AML-193 (cell line): ENCODE measurements at places on chromosomes 4 and X.

DNA sequence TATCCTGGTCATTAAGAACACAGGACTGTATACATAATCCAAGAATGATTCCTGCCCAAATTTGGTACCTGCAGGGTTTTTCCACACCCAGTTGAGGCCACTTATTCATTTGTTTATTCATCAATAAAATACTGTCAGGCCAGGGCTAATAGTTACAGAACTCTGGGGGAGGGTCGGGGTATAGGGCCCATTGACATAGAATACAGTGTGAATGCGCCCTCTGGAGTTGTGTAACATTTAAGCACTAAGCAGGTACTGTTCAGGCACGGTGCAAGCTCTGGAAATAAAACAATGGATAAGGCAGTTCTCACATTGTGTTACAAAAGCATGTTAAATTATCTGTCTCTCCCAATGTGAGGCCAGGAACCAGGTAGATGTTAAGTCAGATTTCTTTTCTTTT lies 30.8 kb upstream of the LRBA start:
- DNase-seq: no peak

- no peak for DNase-seq
Measured at GRCh38 chrX:100358766-100359165, 51.3 kb downstream of the PCDH19 start.

DNA sequence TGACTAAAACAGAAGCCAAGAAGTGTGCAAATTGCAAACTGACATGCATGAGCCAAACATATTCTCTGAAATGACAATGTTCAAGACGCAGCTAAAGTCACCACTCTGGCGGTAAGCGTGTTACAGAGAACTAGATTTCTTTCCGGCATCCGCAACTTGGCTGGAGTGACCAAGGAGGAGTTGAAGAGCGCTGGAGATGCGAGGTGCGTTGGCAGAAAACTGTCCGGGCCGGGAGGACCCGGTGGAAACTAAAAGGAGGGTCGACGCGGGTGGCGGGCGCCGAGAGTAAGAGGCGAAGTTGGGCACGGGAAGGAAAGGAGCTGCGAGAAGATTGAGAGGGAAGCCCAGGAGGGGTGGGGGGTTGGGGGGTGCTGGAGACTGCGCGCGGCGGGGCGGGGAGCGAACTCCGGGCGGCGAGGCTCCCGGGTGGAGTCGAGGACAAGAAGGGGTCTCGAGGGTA lies 807 bp downstream of the SEL1L3 start:
- DNase-seq: no peak

- DNase-seq: no peak
Measured at GRCh38 chr4:174420316-174420715, 102.0 kb downstream of the HPGD start.

- DNase-seq: no peak
Measured at GRCh38 chr4:173398779-173399415, at the start of gene SCRG1. Gene SCRG1, minus strand, starts transcription at chr4:173399116. Its CDS starts 7,702 bp downstream, at chr4:173391414.

DNA sequence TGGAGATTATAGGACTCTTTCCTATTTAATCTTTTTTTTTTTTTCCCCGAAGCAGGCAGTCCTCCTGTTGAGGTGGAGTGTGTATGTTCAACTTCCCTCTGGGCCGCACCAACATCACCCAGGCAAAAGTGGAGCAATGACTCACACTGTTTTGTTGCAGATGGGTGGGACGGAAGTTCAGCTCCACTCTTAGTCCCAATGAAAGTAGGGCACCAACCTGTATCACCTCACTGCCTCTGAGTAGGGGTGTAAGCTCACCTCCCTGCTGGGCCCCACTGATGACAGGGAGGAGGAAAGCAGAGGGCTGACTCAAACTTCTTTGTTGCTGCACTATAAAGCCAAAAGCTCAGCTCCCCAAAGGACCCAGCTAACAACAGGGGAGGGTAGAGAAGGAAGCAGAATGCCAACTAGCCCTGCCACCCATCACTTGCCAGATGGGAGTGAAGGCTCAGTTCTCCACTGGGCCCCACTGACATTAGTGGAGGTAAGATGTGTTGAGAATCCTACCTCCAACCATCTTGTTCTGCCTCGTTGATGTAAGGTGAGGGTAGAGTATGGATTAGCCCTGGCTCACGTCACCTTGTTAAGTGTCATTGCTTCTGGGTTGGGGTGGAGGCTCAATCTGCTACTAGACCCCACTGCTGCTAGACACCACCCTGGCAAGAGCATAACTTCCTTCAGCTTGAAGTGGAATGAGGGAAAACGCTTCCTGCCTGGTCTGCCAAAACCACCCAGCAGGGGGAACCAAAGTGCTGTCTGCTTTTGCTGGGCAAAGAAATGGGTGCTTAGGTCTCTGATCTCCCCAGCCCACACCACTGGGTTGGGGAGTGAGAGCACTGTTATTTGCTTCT lies 14.1 kb downstream of the RPS6KA3 start:
- peak; percentile 13 for DNase-seq

DNA sequence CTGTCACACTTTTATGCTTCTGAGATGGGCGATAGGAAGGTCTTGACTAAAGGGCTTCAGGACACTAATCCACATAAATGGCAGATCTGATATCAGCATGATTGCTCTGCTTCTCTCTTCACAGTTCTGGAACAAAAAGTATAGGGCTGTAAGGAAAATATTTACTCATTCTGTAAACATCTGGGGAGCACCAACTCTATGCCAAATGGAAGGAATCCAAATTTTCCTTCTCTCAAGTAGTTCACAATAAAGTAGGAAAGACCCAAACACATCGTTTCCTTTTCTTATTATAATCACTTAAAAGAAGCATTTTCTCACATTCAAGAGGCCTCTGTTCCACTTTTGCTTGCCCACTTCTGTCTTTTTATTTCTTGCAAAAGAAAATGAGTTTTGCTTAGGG lies 45.9 kb upstream of the F9 start:
- no peak for DNase-seq

DNA sequence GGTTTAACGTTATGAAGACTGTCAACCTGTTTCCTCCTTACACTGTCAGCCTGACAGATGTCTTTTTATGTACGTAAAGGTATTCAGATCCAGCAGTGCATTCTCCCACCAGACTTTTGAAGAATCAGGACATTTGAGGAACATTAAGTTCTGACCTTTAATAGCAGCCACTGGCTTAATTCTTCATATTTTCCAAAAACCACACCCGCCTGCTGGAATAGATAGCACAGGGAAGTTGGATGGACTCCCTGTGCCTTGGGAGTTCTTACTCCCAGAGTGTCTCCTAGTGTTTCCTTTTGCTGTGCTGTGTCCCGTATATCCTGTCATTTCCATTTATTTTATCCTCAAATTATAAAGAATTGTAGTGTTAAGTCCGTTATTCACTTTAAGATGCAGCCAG lies 94.5 kb downstream of the AFF1 start:
- no peak for DNase-seq

GRCh38 chrX:69236641-69237040 lies 71.4 kb upstream of the PJA1 start:
- no peak for DNase-seq

GRCh38 chrX:7926914-7927258 lies 327 bp downstream of the PNPLA4 start:
- DNase-seq: no peak

DNA sequence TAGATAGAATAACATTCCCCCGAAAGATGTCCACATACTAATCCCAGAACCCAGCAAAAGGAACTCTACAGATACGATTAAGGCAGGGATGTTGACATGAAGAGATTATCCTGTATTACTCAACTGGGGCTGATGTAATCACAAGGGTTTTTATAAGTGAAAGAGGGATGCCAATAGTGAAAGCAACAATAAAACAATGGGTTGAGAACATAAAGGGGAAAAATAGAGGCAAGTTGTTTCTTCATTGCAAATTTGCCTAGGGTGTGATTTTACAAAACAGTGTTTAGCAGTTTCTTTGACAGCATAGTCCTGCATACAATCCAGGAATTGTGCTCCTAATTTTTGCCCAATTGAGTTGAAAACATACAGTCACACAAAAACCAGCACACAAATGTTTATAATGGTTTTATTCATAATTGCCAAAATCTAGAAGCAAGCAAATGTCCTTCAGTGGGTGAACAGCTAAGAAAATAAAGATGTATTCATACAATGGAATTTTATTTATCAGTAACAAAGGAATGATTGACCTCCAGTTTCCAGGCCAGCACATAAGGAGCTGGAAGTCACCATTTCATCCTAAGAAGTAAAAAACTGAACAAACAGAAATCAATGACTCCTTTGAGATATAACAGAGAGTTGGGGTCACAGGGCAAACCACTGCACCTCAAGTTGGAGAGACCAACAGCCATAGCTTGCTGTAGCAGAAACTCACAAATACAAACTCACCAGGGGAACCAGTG lies 107.2 kb downstream of the CENPC start:
- DNase-seq: peak; percentile 43

DNA sequence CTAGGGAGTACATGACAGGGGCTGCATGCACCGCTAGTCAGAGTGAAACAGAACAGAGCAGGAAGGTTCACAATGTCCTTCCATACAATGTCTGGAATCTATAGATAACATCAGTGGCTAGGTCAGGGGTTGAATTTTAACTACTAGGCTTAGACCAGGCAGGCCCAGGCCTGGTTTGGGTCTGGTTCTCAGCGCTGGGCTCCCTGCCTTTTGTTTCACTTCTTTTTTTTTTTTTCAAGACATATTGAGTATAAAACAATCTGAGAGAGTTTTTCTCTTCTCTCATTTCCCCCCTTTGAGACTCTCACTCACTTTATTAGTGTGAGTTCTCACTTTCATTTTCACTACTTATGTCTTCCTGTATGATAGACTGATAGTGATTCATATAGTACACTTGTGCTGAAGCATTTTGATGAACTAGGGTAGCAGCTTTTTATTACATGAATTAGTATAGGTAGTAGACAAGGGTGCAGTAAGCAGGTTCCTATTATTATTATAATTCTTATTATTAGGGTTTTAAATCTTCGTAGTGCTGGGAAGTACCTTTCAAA lies 120.0 kb upstream of the ZDHHC15 start:
- DNase-seq: no peak

DNA sequence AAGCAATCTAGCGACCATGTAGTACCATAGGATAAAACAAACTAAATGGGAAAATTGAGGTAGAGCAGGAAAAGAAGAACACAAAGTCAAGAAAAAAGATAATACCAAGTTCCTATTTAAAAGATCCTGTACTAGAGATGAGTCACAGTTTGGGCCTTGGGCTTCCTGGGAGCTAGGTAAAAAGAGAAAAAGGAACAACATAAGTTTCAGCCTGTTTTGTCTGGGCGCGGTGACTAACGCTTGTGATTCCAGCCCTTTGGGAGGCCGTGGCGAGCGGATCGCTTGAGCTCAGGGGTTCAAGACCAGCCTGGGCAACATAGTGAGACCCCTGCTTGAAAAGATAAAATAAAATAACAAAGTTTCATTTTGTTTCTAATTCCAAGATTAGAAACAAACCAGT lies 14.0 kb upstream of the TMEM156 start:
- peak; percentile 62 for DNase-seq

DNA sequence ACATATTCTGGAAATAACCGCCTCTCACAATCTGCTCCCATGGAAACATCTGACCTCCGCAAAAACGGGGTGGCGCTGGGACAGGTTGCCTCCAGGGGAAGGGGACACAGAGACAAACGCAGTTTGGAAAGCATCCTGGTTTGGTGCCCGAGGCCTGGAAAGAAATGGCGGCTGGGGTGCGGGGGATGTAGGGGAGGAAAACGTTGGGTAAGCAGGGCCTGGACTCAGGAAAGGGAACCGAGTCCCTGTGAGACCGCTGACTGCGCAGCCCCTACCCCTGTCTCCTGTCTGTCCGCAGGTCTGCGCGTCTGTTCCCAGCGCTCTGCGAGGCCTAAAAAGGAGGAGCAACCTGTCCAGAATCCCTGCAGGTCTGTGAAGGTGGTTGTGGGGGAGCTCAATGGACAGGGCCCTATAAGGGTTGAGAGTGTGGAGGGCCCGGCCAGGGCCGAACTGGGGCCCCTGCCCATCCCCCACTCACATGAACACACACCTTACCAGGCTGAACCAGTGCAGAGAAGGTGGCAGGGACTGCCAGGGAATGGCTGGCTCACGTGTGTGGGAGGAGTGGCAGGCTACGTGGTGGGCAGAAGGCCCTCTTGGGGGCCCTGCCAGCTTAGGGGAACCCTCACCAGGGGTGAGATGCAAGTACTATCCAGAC lies 672 bp downstream of the TCEAL3 start:
- DNase-seq: no peak

DNA sequence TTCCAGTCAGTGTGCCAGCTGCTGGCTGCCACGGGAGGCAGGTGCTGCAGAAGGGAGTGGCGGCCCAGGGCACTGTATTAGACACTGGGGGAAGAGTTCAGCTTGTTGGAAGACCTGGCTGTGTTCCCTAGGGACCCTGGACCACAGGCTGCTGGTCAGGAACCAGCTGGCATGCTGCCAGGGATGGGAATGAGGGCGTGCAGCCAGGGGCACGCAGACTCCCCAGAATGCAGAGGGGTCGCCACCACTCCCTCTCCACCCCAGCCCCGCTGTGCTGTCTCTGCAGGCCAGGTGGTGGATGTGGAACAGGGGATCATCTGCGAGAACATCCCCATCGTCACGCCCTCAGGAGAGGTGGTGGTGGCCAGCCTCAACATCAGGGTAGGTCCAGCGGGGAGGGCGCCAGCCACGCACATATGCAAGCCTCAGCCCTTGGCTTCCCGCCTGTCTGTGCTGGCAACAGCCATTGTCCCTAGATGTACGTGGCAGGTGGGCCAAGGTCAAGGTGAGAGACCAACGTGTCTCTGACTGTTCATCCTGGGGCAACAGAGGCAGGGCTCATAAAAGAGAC lies 12.3 kb downstream of the ABCD1 start:
- no peak for DNase-seq

- no peak for DNase-seq
Measured at GRCh38 chr4:188722911-188723310, 583.7 kb downstream of the TRIML1 start.
